ENCODE measurements at places on chromosomes 7 and 10. TPM values are rescaled to one million over a fixed set of nuclear protein-coding genes. Genes with fewer than 3 reads are reported as not detected.

The DNAJB12 gene
- 35.0 TPM for polyA plus RNA-seq

The C1QL3 gene
- 1.3 TPM for polyA plus RNA-seq

The CLRN3 gene
- 18.4 TPM for polyA plus RNA-seq

DNA sequence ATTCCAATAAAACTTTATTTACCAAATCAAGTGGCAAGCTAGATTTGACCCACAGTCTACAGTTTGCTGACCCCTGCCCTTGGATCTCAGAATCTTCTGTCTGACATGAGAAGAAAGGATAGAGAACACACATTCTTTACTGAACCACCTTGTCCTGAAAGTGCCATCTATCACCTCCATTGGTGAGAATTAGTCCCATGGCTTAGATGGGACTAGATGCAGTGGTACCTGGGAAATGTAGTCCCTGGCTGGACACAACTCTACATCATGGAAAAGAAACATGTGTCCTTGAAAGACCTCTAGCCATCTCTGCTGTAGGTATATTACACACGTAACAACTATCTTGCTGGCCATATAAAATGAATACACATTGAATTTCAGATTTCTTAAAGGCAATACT is 336.2 kb downstream of the LHFPL3 start:
- DNase-seq: no peak

DNA sequence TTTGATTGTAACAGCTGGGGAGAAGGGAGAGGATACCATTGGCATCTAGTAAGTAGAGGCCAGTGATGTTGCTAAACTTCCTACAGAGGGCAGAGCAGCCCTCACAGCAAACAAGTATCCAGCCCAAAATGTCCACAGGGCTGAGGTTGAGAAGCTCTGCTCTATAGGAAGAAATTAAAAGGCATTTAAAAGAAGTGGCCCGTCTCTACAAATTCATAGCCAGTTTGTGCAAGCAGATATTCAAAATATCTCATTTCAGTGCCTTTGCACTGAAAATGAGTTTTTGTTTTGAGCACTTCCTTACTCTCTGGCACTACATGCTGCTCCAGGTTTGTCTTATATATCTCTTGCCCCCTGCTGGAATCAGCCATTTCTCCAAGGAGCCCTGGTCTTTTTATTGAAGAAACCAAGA is 330.0 kb downstream of the BBS9 start:
- DNase-seq: peak; percentile 7

DNA sequence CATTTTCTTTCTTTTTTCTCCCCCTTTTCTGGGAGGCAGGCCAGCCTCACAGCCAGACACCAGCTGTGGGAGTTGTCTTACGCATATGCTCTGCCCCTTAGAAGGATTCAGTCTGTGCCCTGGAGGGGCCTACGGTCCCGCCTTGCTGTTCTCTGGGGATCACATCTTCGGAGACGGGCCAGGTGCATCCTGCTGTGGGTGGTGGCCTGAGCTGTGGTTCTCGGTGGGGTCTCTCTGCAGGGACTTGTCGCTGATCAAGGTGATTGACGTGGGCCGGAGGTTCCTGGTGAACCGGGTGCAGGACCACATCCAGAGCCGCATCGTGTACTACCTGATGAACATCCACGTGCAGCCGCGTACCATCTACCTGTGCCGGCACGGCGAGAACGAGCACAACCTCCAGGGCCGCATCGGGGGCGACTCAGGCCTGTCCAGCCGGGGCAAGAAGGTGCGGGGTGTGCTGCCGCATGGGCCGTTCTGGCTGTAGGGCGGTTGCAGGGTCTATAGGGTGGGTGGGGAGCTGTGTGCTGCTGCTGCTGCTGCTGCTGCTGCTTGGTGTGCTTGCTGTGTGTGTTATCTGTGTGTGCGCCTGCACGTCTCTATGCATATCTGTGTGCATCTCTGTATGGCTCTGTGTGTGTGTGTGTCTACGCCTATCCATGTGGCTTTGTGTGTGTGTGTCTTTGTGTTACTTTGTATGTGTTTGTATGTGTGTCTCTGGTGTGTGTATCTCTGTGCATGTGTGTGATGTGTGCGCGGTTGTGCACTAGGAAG is 17.9 kb downstream of the PFKFB3 start:
- DNase-seq: no peak

The ITGA8 gene
- 51.0 TPM for polyA plus RNA-seq

- no peak for DNase-seq
Observed at GRCh38 chr7:45451342-45452035, 122.7 kb upstream of the ADCY1 start.

DNA sequence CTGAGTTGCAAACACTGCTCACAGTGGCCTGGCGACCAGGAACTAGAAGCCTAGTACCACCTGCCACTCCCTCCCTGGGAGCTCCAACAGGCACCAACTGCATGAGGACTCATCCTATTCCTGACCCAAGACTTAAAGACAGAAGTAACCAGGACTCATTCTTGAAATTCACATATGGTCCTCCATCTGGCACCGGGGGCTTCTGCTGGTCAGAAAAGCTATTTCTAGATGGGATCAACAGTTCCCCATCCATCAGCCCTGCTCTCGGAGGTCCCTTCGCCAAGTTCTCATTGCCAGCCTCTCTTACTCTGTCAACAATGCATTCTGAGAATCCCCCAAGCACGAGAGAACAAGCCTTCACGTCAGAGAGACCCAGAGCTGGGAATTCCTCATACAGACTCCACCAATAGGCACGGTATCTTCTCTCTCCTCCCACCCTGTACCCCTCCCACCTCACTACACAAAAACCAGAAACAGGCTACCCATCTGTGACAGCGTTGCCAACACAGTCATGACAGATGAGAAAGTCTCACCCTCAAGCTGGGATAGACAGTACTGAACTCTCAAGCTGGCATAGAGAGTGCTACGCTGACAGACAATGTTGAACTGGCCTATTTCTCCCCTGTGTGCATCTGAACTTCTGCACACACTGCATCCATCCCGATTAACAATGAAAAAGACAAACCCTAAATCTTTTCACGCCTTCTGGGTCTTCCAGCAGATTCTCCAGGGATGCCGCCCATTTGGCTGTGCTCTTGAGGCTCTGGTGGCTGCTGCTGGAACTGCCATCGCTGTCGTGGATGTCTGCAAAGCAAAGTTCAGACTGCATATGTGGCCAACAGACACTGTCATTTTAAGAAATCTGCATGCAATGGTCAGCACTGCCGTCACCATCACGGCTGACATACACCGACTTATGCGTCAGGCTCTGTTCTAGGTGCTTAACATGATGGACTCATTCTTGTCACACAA is 15.6 kb downstream of the RGS10 start:
- DNase-seq: no peak

DNA sequence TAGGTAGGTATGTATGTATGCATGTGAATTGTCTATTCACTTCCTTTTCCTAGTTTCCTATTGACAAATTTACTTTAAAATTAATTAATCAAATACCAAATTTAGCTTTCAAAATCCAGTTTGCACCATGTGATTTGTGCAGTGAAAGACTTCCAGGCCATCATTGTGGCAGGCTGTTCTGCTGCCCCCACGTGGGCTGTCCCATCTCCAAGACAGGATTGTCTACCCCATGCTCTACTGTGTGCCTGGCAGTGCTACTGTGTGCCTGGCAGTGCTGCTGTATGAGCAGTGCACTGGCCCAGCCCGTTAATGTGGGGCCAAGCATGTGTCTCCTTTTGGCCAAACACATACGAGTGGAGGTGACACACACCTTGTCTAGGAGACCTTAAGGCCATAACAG is 374.8 kb downstream of the GFRA1 start:
- no peak for DNase-seq

The RGR gene
- not detected for polyA plus RNA-seq

All from right renal cortex interstitium (tissue), 3 donors.